ENCODE measurements at places on chromosomes 6 and 20.

DNA sequence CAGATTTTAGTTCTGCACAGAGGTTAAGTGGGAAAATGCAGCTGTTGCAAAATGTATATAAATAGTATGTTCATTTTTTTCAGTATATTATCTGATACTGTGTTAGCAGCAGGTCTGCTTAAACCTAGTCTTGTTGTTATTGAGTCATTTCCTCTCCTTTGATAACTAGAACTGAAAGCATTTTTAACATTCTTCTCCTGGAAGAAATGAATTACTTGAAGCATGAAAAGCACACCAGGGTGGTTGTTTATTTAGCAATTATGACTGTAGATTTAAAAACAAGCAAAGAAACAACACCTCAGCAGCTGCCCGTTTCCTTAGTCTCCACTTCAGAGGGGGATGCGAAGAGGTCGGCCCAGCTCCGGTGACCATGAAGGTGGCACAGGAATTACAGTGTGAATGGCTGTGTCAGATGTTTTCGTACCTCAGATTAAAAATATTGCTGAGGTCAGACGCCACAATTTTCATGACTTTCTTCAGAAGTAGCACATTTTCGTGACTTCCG, 53.5 kb downstream of the GOPC start:
- DNase-seq: peak; percentile 73

GRCh38 chr6:25602674-25602982, 49.4 kb upstream of the SCGN start:
- DNase-seq: no peak

DNA sequence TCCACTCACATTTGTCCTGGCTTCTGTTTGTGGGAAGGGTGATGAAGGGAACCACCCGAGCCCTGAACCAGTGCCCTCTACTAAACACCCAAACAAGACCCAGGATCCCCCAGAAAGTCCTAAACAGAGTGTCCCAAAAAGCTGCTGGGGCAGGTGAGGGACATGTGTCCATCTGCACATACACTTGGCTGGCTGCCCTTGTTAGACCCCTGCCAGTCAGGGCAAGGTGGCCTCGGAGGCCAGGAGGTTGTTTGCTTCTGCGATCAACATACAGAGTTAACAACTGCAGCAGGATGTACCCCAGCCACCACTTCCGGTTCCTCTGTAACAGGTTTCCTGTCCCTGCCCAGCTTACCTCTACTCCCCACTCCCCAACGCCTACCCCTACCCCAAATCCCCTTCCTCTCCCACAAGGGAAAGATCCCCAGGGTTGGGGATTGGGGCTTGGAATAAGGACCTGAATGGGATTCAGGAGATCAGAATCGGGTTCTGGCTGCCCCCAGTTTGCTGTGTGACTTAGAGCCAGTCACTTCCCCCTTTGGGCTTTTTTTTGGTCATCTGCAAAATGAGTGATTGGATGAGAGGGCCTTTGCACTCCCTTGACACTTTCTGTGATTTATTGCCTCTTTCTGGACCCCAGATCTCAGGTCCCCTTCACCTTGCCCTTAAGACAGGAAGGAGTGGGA, 13.9 kb downstream of the DEF6 start:
- DNase-seq: no peak

DNA sequence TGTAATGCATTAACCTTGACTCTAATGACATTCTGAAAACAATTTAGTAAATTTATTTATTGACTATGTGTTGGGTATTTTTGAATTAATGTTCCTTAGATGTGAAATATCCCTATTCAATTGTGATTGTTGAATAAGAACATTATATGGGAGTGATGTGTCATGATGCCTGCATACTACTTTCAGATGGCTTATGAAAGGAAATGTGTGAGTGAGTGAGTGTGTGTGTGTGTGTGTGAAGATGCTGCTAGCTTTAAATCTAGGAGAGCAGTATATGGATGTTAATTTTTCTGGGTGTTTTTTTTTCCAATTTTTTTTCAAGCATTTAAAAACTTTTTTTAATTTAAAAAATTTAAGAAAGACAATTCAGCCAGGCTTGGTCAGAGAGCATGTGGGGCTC, 32.5 kb upstream of the NT5E start:
- DNase-seq: no peak

- no peak for DNase-seq
Observed at GRCh38 chr6:87293526-87293925, 28.9 kb upstream of the SMIM8 start.

- DNase-seq: peak; percentile 63
Observed at GRCh38 chr6:1729133-1729749, 119.5 kb downstream of the FOXC1 start.

DNA sequence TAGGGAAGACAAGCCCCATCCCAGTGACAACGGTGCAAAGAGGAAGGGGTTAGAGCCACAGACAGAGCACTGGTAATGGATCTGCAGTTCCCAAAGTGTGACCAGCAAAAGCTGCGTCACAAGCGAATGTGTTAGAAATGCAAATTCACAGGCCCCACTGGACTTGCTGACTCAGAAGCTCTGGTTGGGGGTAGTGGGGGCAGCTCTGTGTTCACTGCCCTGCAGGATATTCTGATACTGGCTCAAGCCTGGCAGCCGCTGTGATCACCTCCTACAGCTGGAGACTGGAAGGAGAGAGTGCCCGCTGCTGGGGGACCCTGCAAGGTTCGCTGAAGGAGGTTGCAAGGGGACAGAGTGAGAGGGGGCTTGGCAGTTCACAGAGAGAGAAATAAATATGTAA, 179.7 kb upstream of the CDH4 start:
- DNase-seq: no peak

DNA sequence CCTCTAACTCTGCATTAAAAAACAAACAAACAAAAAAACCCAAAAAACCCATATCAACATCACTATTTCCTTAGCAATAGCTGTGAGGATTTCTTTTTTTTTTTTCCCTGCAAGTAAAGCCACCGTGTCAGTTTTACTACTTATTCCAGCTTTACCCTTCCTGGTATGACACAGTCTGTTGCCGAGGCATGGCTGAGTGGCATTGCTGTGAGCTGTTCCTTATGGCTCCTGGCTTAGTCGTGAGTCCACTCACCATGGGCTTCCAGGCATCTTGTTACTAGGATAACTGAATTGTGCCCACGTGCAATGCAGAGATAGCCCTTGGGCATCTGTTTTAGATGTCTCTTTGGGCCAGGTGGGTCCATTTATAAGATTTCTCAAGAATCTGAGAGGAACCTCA, 84.8 kb downstream of the LRRC1 start:
- no peak for DNase-seq

DNA sequence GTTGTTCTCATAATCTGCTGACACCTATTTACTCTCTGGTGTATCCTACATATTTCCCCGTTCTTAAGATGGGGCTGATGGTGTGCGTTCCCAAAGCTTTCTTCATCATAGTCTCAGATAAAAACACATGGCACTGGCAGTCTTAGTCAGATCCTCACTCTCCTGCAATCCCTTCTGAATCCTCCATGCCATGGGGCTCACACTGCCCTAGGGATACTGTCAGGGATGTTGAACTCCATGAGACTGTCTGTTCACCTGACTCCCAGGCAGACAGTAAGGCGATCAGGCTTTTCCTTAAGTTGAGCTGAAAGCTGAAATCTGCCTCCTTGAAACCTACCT, 76.0 kb downstream of the SLX4IP start:
- no peak for DNase-seq

DNA sequence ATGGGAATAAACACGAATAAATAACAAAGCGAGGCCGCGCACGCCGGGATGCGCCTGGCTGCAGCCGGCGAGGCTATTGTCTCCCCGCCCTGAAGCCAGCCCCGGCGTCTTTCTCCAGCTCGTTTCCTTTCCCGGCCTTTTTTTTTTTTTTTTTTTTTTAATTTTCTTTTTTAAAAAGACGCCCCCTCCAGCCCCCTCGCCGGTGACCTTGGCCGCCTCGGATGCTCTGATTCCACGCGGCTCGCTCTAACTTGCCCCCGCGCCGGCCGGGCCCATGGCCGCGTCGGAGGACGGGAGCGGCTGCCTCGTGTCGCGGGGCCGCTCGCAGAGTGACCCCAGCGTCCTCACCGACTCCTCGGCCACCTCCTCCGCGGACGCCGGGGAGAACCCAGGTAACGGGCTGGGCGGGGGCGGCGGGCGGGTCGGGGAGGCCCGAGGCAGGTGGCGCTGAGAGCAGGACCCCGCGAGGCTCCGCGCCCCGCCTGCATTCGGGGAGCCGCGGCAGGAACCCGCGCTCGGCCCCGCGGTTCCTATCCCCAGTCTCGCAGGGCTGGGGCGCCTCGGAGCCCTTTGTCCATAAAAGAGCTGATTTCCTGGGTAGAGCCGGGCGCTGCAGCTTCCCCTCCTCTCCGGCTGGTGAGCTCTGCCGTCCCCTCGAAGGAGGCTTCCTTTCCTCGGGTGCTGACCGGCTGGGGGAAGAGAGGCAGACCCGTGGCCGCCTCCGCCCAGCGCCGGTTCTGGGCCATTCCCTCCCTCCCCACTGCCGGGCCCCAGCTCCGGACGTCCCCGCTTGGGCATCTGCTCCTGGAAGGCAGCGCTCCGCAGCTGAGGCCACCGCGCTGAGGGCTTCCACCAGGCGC, 631 bp downstream of the PHACTR3 start:
- no peak for DNase-seq

GRCh38 chr6:2581011-2581410, 169.7 kb downstream of the MYLK4 start:
- no peak for DNase-seq

GRCh38 chr20:41150664-41151063, 13.3 kb downstream of the PLCG1 start:
- peak; percentile 97 for DNase-seq

DNA sequence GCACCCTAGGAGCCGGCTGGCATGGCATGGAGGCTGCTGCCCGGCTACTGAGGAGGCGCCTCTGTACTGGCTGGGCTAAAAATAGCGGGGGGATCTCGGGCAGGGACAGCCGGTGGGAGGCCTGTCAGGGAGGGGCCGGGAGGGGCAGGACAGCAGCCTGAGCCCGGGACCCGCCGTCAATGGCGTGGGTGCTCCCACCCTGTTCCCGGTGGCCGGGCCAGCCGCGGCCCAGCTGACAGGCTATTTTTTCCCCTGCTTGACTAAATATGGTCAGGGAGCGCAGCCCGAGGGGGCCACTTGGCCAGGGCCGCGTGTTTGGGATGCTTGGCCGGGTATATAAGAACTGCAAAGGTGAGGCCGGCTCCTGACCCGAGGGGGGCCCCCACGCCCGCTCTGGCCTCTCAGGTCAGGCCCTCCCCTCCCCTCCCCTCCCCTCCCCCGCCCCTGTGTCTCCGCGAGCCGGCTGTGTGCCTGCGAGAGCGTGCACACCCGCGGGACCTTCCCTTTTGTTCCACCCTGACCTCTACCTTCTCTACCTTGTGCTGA, 74.4 kb upstream of the GATA5 start:
- no peak for DNase-seq

DNA sequence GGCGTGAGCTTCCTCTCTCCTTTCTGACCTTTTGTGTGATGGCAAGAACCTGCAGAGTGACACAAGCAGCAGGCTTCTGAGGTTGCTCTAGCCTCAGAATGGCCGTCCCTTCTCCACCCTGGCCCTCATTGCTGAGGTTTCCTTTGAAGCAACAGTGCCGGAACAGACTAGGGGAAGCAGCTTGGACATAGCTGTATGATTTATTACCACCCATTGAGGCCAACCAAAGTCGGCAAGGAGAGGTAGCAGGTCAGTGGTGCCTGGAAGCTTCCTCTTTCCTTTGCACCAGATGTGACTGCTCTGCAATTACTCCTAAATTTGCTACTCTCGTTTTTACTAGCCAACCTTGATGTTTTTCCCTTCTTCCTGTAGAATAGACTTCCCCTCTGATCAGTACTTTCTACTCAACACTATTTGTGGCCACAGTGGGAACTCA, 31.4 kb downstream of the PTPN1 start:
- peak; percentile 80 for DNase-seq

GRCh38 chr6:132198896-132199295, 202.4 kb downstream of the MOXD1 start:
- no peak for DNase-seq

DNA sequence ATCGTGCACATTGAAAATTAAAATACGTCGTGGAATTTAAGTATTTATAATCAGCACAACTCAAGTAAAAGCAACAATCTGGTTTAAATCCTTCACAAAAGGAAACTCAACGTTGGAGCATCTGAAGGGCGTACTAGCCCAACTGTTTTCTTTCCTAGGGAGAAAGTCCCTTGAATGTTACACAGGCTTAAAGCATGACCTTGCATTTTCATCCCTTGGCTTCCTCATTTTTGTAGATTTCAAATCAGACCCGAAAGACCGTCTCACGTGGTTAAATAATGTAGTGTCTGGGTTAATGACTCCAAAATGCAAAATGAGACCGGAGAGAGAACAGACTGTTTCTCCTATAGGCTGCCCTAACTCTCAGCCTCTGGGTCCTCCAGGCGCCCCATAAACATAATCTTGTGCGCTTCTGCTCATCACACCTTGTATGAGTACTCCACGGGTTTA, 249.2 kb upstream of the RREB1 start:
- no peak for DNase-seq

DNA sequence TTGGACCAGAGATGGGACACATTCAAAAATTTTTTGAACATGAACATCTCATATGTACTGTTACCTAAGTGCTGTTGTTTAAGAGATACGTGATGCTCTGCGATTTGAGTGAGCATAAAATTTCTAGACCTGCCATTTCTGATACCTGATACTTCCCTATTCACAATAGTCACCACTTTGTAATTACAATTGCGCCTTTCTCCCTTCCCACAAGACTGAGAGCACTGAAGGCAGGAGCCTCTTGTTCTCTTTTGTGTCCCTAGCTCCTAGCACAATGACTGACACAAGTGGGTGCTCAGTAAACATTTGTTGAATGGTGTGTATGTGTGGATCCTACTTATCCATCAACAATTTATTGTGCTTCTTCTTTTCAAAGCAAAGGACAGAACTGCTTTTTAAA, 92.8 kb upstream of the TMEM30A start:
- no peak for DNase-seq

- peak; percentile 80 for DNase-seq
Observed at GRCh38 chr6:44338228-44339122, 4.0 kb upstream of the SPATS1 start.

- peak; percentile 77 for DNase-seq
Observed at GRCh38 chr6:70884074-70884983, 72.5 kb downstream of the B3GAT2 start.

- DNase-seq: no peak
Observed at GRCh38 chr6:1135726-1136414, 176.0 kb upstream of the FOXQ1 start.

GRCh38 chr20:12358006-12358654, 440.4 kb downstream of the BTBD3 start:
- DNase-seq: no peak

DNA sequence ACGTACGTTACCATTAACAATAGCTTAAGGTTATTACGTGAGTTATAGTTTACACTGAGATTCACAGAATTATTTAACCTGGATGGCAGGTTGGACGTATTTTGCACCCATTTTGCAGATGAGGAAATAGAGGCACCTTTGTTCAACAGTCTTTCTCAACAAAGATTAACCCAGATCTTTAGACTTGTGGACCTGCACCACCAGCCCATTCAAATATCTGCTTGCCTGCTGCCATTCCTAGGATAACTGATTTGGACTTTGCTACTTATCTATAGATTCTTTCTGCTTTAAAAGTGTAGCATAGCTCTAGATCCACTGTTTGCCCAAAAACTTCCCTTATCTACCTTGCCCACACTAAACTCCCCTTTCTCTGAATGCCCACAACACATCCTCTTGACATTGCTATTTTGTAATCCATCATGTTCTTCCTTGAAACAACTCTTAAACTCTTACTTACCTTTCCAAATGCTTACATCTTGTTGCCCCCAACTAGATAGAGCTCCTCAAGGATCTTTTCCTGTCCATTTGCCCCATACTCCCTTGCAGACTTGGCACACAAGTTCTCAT, 56.4 kb upstream of the TNFAIP3 start:
- no peak for DNase-seq
